ENCODE measurements at places on chromosomes 1 and 21. TPM values are rescaled to one million over a fixed set of nuclear protein-coding genes. Genes with fewer than 3 reads are reported as not detected.

- H3K36me3 ChIP-seq = peaks cover 94% of the 10 kb centered on the region
- H3K27me3 ChIP-seq = no peaks in the 10 kb centered on the region
- H3K4me3 ChIP-seq = no peak overlapping the region
- H3K27ac ChIP-seq = no peak overlapping the region
- no peaks in the 10 kb centered on the region for H3K4me1 ChIP-seq
Measured at GRCh38 chr1:235136111-235136510, 7.5 kb upstream of the TOMM20 start.

GRCh38 chr1:3399732-3400131 is 54.7 kb upstream of the ARHGEF16 start:
- no peak overlapping the region for H3K4me3 ChIP-seq
- DNase-seq = no peak
- H3K36me3 ChIP-seq = peaks cover 4% of the 10 kb centered on the region
- H3K27ac ChIP-seq = no peak overlapping the region
- peaks cover 20% of the 10 kb centered on the region for H3K4me1 ChIP-seq

DNA sequence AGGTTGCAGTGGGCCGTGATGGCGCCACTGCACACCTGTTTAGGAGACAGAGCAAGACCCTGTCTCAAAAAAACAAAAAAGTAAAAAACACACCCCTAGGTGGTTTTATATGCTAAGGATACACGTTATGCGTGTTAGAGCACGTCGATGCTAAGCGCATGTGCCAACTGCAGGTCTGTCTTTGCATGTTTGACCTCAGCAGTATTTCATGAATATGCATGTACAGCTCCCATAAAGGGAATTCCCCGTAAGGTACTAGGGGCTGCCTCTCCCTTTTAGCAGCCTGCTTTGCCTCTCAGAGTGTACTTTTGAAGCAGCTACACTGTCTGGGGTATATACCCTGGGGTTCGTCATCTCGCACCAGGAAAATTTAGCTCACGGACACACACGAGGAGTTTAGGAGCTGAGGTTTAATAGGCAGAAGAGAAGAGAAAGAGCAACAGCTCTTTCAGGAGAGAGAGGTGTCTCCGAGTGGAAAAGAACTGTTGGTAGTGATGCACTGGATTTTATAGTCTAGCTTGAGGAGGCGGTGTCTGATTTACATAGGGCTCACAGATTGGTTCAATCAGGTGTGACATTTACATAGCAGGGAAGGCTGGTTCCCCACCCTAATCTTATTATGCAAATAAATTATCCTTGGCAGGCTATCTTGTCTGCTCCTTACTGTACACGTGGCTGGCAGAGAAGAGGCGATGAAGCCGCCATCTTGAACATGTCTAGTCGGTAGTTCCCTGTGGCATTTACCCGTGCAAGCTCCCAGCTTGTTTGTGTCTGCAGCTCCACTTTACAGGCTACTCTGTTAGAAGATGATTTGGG is 4.2 kb upstream of the OTUD3 start:
- peaks cover 2% of the 10 kb centered on the region for H3K4me1 ChIP-seq
- H3K36me3 ChIP-seq = no peaks in the 10 kb centered on the region
- H3K27ac ChIP-seq = no peak overlapping the region

DNA sequence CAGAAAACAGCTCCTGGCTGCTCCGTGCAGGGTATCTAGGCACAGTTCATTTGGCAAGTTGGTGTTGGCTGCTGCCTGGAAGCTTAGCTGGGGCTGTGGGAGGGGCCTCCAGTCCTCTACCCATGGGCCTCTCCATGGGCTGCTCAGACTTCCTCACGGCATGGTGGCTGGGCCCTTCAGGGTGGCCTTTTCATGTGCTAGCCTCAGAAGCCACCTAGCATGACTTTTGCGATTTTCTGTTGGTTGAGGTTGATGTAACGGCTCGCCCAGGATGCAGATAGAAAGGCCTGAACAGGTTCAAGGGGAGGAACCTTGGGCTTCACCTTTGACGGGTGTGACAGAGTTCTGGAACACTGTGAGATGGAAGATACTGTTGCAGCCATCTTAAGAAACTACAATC is 25.8 kb upstream of the LHX4 start:
- H3K27ac ChIP-seq = no peak overlapping the region
- no peaks in the 10 kb centered on the region for H3K27me3 ChIP-seq

Gene CD1D
- total RNA-seq = 1.7 TPM

Gene CDC7
- total RNA-seq = 0.37 TPM
